ENCODE measurements at places on chromosomes 1 and 21. TPM values are rescaled to one million over a fixed set of nuclear protein-coding genes. Genes with fewer than 3 reads are reported as not detected.

Gene SLC2A5
- total RNA-seq: 10.7 TPM

Gene SLAMF6
- not detected for total RNA-seq

Gene FOXD3
- not detected for total RNA-seq

Gene MFSD2A
- 5.0 TPM for total RNA-seq

Gene CYP4Z1
- total RNA-seq: not detected

Gene ARHGEF2
- 126 TPM for total RNA-seq

Gene CELA3B
- total RNA-seq: not detected

Gene REN
- total RNA-seq: 0.28 TPM

Gene ATAD3C
- not detected for total RNA-seq

Gene DRAXIN
- not detected for total RNA-seq

Gene SPRR2F
- not detected for total RNA-seq

Gene S100A14
- total RNA-seq: 0.28 TPM

Gene ACBD3
- total RNA-seq: 68.6 TPM

Gene KCNA3
- total RNA-seq: 0.18 TPM

Gene WDR3
- total RNA-seq: 17.9 TPM

Gene TTLL7
- total RNA-seq: 6.3 TPM

Gene PTGS2
- total RNA-seq: 53.3 TPM

Gene TSNAX
- total RNA-seq: 40.1 TPM
